GM12892 (cell line): ENCODE measurements at places on chromosomes 1 and 21.

- DNase-seq, result no peak
These were observed 88.4 kb downstream of the ST6GALNAC5 start for GRCh38 chr1:76955652-76956051.

- no peak for DNase-seq
These were observed 19.6 kb upstream of the COQ8A start for GRCh38 chr1:226920446-226920894.

GRCh38 chr1:19812875-19813642 lies 2.0 kb downstream of the RNF186 start:
- no peak for DNase-seq

- no peak for DNase-seq
These were observed 28.8 kb downstream of the QSOX1 start for GRCh38 chr1:180183426-180183825.

GRCh38 chr1:188642704-188643103 lies 1814.0 kb downstream of the PLA2G4A start:
- DNase-seq, result no peak

GRCh38 chr1:38005195-38006007 lies at the start of gene FHL3:
Gene FHL3 (minus strand): TSS chr1:38005514. CDS start chr1:37999412, 6,102 bp downstream.
- peak; percentile 67 for DNase-seq

GRCh38 chr21:44881198-44881872 lies 7.8 kb upstream of the PTTG1IP start:
- DNase-seq, result no peak

GRCh38 chr1:234163267-234163919 lies 209.9 kb upstream of the COA6 start:
- DNase-seq, result no peak

DNA sequence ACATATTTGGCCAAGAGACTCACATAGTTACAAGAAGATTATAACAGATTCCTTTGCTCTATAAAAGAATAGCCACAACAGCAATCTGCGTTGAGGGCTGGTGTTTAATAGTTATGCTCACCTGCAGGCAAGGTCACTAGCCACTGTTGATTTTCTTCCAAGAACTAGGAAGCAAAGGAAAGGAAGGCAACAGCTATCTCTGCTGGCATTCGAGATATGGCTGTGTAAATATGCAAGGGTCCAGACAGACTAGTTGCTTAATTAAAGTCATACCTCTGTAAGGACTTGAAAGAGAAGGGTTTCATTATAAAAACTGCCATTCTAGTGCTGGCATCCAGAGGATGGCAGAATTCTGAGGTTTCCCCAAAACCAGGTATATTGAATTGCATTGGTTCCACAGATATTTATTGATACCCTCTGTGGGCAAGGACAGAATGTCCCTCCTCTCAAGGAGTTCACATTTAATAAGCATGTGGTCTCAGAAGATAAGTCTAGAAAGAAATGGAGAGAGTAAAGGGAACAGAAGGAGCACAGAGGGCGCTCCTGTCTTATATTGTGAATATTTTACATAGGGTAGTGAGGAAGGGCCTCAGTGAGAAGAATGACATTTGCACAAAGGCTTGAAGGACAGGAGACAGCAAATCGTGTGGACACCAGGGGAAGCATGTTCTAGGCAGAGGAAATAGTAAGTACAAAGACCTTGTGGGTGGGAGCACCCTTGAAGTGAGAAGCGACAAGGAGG lies 23.6 kb upstream of the PLEKHA6 start:
- DNase-seq, result no peak

GRCh38 chr21:35107520-35107919 lies 58.4 kb upstream of the RUNX1 start:
- DNase-seq, result no peak

GRCh38 chr1:56644919-56645676 lies at the start of gene PRKAA2:
Gene PRKAA2 (plus strand): TSS chr1:56645314. CDS start chr1:56645388, 74 bp downstream.
- peak; percentile 10 for DNase-seq

DNA sequence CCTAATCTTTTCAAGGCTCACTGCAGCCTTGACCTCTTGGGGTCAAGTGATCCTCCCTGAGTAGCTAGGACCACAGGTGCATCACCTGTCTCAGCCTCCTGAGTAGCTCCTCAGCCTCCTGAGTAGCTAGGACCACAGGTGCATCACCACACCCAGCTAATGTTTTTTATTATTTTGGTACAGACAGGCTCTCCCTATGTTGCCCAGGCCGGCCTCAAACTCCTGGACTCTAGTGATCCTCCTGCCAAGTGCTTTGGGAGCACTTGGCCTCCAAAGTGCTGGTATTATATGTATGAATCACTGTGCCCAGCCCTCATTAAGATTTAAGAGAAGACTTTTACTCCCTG lies 58.5 kb upstream of the S1PR1 start:
- DNase-seq, result no peak

DNA sequence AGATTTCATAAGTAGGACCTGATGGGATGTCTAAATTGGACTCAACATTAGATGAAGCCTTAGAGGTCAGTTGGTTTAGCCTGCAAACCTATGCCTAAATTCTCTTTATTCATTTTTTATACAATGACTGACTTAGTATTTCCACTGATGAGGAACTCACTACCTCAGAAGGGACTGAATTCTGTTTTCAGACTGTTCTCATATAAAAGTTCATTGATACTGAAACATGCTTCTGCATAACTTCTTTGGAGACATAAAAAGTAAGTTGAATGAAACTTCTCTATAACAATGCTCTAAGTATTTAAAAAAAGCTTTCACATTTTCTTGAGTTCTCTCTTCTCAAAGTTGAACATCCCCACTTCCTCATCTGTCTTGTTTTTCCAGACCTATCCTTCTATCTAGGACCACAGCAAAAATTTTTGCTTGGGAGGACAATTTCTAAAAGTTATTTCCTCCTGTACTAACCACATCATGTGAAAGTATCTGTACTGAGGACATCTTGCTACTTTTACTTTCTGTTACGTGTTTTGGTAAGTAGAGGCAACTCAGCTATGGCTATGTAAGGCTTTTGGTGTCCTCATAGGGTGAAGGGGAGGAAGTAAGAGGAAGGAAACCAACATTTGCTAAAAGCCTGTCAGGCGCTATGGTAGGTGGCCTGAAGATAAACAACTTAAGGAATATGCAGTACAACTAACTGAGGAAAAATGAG lies 64.1 kb downstream of the USP24 start:
- DNase-seq, result no peak

DNA sequence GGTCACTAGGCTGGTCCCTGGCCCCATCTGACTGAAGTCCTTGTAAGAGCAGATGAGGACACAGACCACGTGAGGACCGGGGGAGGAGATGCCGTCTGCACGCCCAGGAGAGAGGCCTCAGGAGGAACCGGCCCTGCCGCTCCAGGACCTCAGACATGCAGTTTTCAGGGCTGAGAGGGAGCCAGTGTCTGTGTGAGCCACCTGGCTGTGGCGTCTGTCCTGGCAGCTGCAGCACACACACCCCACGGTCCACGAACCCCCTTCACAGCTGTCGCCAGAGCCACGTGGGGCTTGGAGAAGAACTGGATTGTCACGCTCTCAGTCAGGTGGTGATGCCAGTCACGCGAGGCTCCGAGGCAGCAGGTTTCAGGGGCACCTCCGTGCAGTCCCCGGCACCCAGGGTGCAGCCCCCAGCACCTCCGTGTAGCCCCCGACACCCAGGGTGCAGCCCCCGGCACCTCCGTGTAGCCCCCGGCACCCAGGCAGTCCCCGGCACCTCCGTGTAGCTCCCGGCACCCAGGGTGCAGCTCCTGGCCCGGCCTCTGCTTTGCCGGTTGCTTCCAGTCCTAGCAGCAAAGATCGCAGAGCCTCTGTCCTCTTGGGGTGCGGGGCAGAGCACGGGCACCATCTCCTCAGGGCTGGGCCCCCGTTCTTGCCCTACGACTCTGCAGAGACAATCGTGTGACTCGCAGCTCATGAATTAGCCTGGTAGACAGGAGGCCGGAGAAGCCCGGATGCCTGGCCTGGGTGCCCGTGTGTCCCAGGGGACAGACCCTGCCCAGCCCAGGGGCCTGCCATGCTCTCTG lies 19.0 kb upstream of the SUMO3 start:
- no peak for DNase-seq

- no peak for DNase-seq
These were observed 14.6 kb upstream of the C1orf105 start for GRCh38 chr1:172405912-172406311.

- no peak for DNase-seq
These were observed 102.4 kb downstream of the PGBD5 start for GRCh38 chr1:230323686-230324085.

GRCh38 chr1:223776075-223776814 lies 63.9 kb downstream of the CAPN2 start:
- no peak for DNase-seq

- DNase-seq, result peak; percentile 57
These were observed 101.2 kb upstream of the COL6A1 start for GRCh38 chr21:45880097-45881068.

DNA sequence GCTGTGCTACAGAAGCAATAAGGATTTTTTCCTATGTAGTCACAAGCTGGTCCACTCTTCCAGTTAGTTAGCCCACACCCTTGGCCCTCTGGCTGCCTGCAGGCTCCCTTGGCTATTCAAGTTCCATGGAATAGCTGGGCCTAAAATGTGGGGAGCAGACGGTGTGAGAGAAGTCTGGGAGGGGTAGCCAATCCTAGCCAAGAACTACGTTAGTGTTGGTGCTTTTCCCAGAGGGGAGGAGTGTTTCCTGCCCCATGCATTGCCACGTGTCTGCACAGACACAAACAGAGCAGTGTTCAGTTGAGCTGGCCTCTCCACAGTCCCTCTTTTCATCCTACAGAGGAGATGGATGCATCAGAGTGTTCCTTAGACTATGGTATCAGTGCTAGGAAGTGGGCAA lies 59.0 kb upstream of the IPO9 start:
- DNase-seq, result no peak

- no peak for DNase-seq
These were observed 257.1 kb downstream of the HMCN1 start for GRCh38 chr1:185991266-185991665.

DNA sequence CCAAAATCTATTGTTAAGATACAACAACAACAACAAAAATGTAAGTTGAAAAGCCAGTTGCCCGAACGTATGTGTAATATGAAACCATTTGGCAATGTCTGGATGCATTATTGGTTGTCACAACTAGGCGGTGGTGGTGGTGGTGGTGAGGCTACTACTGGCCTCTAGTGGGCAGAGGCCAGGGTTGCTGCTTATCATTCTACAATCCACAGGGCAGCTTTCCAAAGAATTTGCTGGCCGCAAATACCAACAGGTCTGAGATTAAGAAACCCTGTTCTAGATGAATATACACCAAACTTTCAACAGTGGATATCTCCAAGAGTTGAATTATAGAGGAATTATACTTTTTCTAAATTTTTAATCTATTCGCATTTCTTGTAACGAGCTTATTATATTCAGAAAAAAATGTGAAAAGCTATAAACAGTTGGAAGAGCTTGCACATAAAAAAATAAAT lies 26.8 kb upstream of the ZNF697 start:
- DNase-seq, result no peak

GRCh38 chr1:37845049-37845646 lies 14.2 kb downstream of the MTF1 start:
- no peak for DNase-seq

DNA sequence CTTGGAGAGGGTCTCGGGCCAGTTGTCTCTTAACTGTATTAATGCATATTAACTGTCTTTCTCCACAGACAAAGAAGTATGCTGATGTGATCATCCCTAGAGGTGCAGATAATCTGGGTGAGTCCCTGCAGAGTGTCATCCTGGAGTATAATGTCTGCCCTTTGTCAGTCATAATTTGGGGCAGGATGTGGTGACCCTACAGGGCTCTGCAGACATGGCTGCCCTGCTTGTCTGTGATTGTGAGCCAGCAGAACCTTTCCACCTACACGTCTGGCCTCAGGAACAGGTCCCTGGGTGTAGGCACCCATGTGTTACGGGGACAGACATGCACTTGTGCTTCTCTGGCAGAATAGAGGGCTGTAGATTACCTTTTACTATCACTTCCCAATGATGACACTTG lies 78.4 kb downstream of the UCK2 start:
- DNase-seq, result no peak

GRCh38 chr1:162631546-162632191 lies 595 bp upstream of the DDR2 start:
- no peak for DNase-seq

DNA sequence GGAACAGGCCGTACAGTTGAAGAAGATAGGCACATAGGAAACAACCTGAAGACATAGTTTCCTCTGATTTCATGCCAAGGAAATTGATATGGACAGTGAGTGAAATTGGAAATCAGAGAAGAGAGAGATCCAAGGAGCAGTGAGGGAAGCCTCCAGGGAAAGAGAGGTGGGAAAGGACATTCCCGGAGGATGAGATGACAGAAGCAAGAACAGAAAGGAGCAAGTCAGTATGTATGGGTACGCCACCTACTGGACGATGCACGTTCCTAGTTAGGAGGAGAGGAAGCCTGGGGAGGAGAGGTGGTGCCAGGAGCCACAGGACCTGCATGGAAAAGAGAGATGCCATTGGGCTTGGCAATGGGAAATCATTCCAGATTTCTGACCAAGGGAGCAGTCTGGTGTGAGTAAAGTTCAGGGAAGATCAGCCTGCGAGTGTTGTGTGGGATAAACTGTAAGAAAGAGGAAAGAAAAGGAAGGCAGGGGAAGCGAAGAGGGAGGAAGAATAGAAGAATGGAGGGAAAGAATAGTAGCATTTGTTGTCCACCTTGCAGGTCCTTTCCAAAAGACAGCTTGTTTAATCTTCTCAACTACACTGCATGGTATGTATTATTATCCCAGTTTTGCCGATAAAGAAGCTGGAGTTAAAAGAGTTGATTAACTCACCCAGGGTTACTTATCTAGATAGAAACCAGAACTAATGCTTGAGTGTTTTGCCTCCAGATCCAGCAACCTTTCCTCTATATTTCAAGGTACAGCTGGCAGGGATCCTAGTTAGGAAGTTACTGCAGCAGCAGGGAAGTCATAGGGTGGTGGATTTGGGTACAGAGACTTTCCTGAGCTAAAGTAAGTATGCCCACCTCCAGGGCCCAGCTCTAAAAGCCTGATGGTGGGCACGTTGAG lies 27.4 kb downstream of the C1orf116 start:
- DNase-seq, result no peak
